NCI-H1436 treated with DMSO at 0.1 percent for 48 hours (cell line): ENCODE measurements at places on chromosomes 3 and 15.

DNA sequence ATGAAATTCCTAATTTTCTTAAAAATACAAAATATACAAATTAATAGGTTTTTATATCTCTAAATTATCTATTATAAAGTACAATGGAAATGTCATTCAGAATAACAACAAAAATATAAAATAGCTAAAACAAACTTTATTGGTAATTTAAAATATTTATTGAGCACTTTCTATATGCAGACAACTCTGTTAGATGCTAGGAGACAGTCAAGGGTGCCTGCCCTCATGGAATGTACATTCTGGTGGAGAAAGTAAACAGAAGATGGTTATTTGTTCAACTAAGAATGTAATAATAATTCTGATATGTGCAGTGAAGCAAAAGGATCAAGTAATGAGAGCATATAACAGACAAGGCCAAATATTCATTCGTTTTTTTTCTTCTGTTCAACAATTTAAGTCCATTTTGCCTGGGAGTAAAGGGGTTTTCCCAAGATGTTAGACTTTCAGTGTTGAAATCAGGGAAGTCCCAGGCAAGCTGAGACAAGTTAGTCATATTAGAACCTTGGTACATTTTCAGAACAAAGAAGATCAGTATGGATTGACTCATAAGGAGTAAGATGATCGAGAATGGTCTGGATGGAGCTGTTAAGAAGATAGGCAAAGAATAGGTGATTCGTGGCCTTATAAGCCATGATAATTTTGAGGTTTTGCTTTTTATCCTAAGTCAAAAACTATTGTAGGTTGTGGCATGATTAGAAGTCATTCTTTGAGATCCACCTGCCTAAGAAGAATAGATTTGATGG, 150.2 kb upstream of the MLF1 start:
- DNase-seq = no peak

DNA sequence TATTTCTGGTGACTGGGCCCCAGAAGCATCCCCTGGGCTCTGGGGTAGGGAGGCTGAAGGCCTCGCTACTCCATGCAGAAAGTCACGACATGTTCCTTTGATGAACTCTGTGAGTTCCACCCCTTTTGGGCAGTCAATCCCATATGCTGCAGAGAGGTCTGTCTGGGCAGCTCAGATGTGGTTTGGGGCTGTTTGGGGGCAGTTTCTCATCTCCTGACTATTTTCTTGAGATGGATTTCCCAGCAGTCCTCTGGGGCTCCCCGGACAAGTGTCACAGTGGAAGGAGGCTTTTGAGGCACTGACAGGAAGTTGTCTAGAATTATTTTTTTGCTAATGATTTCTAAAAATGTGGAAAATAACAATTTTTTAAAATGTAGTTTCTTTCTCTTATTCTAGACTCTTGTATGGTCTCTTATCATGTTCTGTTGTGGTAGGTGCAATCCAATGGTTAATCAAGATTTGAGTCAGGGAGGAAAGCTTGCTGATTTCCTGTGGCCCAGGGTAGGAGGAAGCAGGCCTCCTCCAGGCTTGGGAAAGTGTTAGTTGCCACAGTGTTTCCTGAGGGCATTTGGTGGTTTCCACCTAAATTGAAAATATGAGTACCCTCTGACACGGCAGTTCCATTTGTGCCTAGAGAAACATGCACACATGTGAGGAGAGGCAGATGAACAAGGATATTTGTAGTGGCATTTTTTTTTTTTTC, 19.9 kb upstream of the TATDN2 start:
- no peak for DNase-seq

DNA sequence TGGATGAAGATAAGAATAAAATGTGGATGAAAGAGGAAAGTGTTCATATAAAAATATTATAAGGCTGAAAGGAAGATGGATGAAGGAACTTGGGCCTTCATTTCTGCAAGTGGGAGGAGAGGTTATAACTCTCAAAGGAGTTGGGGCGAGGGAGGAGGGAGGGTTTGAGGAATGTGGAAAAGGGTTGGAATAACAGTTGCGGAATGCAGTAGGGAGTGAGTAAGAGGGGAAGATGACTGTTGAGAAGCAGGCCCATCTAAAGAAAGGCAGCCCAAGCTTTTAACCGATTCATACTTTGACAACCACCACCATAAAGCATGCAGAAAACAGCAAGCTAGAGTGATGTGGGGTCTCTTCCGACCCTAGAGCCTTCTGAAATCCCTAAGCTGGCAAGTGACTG, 8.3 kb upstream of the TM4SF4 start:
- no peak for DNase-seq

- DNase-seq = no peak
These were observed 6.3 kb upstream of the EOMES start for GRCh38 chr3:27728195-27729087.

- no peak for DNase-seq
These were observed 3.1 kb upstream of the ABTB1 start for GRCh38 chr3:127669541-127670228.

DNA sequence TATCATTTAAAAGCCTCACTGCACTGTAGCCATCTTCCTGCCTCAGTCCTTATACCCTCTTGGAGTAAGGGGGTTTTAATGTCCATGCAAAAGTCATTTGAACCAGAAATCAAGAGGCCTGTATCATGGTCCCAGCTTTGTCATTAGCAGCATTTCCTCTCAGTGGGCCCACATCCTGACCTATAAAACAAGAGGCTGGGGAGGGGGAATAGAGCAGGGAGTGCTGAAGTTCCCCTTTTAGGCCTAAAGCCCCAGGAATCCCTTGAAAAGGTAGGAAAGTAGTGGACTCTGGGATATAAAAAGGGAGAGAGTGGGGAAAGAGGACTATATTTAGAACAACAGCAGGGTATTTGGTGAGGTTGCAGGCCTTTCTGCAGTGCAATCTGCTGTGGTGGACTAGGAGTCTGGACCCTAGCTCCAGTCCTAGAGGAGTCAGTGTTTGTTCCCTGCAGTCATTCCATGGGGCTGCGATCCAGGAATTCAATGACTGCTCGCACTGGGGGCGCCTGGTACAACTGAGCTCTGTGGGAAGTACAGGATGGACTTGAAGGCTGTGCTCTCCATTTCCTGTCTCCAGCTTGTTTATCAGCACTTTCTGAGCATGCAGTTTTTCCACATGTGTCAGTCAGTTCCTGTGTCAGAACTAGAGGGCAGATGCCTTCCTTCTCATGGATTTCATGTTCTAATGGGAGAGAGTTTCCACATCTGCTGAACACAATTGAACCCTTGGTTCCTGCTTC, 46.8 kb downstream of the PDHB start:
- no peak for DNase-seq

GRCh38 chr3:82085356-82085755, 323.9 kb upstream of the GBE1 start:
- DNase-seq = no peak

DNA sequence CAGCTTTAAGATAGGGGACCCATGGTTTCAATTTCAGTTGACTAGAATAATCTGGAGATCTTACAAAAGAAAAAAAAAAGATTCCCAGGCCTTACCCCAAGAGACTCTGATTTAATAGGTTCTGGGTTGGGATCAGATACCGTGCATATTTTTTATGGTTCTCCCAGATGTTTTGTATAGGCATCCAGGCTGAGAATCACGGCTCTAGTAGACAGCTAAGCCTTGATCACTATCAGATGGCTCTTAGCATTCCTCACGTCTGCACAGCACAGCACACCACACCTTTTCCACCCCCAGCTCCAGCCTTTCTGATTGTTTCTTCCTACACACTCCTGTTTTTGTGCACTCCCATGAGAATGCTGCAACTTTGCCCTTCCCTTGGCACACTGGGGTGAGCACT, 40.8 kb downstream of the TMEM45A start:
- no peak for DNase-seq

DNA sequence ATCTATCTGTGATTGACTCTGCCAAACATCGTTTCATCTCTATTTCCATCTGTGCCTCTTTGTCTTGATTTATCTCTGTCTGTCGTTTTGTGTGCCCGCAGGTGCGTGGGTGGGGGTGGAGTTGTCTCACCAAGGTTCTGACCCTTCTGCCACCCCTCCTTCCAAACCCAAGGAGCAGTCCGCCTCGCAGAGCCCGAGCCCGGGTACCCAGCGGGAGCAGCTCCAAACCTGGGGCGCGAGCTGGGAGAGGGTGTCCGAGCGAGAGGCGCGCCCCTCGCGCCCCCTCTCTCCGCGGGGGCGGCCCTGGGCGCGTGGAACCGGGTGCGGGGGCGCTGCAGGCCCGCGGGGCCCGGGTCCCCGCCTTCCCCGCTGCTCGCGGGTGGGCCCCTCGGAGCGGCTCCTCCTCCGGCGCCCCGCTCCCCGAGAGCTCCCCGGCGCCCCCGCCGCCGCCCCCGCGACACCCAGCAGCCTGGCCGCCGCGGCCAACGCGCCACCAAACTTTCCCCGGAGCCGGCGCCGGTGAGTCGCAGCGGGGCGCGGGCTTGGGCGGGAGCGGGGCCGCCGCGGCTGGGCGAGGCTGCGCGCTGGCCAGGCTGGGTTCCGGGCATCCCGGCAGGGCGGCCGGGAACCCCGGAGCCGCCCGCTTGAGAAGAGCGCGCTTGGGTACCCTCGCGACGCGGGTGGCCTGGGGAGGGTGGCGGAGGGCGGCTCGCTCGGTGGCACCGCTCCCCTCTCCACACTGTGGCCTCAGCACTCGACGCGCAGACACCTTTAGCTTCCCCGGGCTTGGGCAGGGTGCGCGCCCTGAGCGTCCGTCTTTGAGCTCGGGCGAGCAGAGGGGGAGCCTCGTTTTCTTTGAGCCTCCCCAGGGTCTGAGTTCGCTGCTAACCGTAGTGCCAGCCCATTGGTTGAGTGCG, at the start of gene HRH1:
Gene HRH1 (plus strand): TSS at position 458 of the 917 bp plus-strand sequence. CDS start 104,545 bp downstream, outside the sequence.
- no peak for DNase-seq

GRCh38 chr3:24355806-24356205, 138.8 kb downstream of the THRB start:
- DNase-seq = no peak

- no peak for DNase-seq
These were observed 29.4 kb downstream of the LYSMD4 start for GRCh38 chr15:99703603-99704443.

DNA sequence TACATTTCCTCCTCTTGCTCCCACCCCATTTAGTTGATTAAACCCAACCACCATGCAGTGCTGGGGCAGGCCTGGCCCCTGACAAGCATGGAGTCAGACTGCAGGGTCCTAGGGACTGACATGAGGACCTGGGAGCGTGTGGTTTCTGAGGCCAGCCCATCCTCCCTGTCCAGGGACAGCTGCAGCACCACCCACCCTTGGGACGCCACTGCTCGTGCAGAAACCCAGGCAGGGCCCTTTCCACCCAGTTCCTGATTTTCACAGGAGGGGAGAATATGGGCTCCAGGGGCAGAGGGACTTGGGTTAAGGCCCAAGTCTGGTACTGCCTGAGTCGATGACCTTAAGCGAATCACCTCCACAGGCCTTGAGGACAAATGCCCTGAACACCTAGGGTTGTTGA, 23.7 kb downstream of the PLXND1 start:
- no peak for DNase-seq

DNA sequence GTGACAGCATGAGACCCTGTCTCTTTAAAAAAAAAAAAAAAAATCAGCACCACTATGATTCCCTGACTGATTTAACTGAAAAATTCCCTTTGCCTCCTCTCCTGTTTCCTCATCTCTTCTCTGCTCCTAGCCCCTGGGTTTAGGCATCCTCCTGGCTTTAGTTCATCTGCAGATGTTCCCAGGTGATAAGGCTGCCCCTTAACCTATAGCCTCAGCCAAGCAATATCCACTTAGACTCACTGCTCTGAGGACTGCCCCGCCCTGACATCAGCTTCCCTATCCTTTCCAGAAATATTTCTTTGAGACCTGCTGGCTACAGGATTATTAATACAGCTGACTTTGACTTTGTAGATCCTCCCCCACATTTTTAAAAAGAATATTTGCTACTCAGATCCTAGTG, 39.4 kb upstream of the HACD2 start:
- no peak for DNase-seq

DNA sequence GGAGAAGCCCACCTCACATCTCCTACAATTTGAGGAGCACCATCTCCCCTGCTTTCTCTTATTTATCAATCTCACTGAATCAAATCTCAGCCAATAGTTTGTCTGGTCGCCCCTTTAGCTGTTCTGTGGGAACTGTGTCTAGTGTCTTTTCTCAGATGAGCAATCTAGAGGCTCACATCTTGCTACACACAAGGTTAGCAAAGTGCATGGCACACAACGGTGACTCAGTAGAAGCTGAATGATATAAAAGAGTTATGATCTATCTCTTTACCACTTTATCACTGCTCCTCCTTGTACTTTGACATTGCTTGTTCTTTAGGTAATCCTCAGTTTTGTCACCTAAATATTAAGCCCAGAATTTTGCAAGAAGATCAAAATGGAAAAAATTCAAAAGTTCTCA, 16.8 kb upstream of the COLQ start:
- no peak for DNase-seq

DNA sequence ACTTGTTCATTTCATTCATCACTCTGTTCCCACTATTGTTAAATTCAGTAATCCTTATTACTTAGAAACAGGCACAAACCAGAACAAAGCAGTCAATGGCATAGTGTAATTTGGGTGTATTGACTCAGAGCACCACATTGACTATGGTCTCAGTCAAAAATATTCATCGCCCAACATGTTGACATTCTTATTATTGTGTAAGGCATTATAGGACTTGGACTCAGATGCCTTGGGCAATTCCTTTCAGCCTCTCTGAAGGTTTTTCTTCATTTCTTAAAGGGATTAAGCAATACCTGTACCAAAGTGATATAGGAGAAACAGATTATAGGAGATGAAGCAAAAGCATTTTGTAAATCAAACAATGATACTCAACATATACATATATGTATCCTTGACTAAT, 114.7 kb upstream of the BHLHE40 start:
- no peak for DNase-seq

GRCh38 chr3:122112754-122113153, 57.6 kb downstream of the CD86 start:
- no peak for DNase-seq

DNA sequence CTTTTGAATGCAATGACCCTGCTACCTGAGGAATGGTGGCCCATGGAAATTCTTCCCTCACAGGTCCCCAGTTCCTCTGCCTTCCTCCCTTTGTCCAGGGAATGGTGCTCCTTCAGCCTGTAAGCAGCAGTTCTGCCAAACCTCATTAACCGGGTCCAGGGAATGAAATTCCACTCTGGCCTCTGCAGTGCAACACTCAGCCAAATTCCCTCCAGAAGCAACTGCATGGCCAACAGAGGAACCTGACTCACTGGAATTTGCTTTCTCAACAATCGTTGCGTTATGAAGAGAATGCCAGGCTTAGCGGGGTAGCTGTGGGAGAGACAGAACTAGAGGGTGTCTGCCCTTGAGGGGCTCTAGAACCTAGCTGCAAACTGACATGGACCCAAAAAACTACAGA, 449.4 kb upstream of the PROK2 start:
- no peak for DNase-seq

GRCh38 chr15:79010278-79010677, 65.4 kb upstream of the CTSH start:
- no peak for DNase-seq

DNA sequence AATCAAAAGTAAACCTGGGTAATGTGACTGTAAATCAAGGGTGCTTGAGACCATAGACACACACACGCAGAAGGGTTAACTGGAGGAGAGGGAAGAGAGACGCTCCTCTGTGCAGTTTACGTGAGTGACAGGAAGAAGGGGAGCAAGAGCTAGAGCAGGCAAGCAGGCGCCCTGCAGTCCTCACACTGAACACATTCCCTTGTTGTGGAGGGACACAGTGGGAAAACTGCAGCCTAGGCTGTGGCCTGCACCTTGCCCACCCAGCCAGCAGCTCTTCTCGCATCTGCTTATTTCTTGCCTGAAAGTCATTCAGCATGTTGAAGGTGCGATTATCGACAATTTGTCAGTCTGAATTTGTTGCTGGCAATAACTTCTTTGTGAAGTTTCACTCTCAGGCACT, 24.2 kb downstream of the SOX2 start:
- no peak for DNase-seq
